Stomach (tissue), 19 donors: ENCODE measurements at places on chromosomes 12 and 14. TPM values are rescaled to one million over a fixed set of nuclear protein-coding genes. Genes with fewer than 3 reads are reported as not detected.

GRCh38 chr14:99659333-99659741 lies 14.4 kb downstream of the HHIPL1 start:
- DNase-seq: peak; percentile 47

DNA sequence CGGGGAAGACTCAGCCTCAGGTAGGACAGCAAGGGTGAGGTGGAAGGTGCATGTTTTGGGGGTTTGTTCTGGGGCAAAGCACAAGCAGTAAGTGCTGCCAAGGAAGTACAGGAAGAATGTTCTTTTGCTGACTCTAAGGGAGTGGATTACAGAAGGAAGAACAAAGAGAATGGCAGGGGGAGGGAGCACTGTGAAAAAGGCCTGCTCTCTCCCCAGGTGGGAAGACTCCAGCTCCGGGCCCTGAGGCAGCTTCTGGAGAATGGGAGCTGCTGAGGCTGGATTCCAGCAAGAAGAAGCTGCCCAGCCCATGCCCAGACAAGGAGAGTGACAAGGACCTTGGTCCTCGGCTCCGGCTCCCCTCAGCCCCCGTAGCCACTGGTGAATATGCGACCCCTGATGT lies 7.0 kb upstream of the PFDN5 start:
- no peak for DNase-seq

- DNase-seq: no peak
Observed at GRCh38 chr14:83255015-83255726, 1721.5 kb upstream of the SEL1L start.

GRCh38 chr14:75238756-75239455 lies 39.7 kb upstream of the FOS start:
- DNase-seq: no peak

GRCh38 chr12:15435597-15435996 lies 113.3 kb downstream of the PTPRO start:
- no peak for DNase-seq

- DNase-seq: no peak
Observed at GRCh38 chr12:52980096-52980649, 26.1 kb upstream of the EIF4B start.

DNA sequence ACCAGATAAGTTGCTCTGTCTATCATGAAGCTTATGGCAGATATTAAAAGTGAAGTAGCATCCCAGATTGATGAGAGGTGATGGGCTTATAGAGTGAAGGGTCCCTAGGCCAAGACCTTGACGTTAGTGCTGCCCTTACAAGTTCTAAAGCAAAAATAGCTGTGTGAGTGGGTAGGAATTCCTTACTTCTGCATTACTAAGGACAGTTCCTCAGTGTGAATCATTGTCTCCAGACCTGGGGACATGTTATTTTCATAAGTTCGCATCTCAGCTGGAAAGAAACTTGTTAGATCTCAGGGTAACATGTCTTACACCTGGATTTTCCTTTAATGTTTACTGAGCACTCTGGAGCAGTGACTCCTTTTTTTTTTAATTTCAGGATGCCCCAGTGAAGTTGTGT lies 28.7 kb downstream of the MAPKAPK5 start:
- DNase-seq: no peak

DNA sequence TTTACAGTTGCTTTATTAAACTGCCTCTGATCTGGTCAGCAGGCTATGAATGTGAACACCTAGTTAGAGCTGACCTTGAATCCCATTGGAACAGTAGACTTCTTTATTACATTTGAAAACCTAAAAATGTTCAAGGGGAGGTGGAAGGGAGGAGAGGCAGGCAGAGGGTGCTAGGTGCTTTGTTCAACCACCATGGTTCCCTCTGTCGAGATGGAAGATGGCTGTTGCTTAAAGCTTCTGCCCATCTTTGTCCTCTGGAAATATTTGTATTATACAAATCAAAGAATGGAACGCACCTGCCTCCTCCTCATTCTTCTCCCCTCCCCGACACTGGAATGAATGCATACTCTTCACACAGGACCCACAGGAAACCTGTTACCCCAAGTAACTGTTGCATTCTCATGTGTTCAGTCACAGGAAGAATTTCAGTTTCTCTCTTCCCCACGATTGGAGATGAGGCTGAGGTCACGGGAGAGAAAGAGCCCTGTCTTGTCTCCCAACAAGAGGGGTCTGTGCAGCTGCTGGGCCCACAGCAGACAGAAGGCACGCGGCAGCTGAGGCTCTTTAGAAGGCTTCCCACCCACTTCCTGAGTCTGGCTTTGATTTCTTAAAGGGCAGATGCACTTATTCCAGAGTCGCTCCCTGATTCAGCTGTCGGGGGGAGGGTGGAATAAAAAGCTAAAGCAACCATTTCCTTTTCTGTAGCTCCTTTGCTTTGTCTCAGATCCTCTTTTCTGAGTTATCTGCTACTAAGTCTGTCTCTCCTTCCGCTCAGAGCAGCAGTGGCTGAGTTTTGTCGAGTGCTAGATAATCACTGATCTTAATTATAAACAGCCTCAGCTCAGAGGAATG lies 217.9 kb upstream of the BTG1 start:
- DNase-seq: peak; percentile 81

DNA sequence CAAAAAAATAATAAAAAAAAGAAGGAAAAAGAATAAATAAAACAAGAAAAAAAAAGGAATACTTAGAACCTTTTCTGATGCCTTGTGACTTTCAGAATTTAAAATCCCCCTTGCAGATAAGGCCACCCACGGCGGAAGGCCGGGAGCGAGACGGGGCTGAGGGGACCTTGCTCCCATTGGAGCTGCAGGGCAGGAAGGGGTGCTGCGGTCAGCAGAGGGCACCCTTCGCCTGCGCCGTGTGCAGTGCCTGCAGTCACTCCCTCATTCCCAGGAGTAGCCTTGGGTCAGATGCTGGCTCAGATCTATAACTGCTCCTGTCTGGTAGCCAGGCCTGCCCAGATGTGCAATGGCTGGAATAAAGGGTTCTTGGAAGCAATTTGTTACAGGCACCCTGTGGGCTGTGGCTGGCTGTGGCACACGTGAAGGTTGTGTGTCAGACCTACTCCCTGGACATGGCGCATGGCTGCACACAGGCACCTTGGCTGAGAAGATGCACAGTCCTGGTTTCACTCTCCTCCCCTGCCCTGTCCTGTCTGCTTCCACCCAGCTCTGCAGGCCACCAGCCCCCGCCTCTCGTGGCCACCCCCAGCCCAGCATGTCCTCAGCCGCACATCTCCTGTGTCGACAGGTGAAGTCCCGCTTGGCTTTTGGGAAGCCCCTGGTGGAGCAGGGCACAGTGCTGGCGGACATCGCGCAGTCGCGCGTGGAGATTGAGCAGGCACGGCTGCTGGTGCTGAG lies 13.4 kb upstream of the ALDH2 start:
- DNase-seq: peak; percentile 89

GRCh38 chr14:100655741-100656085 lies 68.5 kb upstream of the BEGAIN start:
- DNase-seq: no peak

DNA sequence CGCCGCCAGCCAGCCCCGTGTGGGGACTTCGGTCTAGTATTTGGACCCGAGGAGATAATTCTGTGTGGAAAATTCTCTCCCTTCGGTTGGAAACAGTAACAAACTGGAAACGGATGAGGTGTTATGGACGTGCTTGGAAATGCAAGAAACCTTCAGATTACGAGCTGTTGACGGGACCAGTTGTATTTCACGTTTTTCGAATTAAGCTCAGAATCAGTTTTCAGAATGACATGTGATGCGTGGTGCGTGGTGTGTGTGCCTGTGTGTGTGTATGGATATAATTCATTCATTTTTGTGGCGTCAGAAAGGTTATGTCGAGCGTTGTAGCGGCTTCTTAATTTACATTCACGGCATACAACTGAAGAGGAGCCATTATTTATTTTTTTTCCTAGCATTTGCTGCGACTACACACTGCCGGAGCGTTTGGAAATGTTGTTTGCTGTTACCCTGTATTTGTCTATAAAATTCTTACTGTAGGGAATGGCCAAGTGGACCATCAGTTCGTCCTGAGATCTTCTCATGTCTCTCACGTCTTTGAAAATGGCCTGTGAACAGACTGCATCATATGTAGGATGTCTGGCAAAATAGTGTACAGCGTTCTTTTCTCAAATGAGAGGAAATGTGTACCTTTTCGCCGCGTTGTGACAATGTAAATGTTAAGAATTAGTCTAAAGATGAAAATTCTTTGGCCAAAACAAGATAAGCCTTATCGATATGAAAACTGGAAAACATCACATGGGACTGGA lies 1.3 kb downstream of the TRAF3 start:
- peak; percentile 56 for DNase-seq

GRCh38 chr12:25436206-25437030 lies 116.7 kb downstream of the LMNTD1 start:
- peak; percentile 89 for DNase-seq

DNA sequence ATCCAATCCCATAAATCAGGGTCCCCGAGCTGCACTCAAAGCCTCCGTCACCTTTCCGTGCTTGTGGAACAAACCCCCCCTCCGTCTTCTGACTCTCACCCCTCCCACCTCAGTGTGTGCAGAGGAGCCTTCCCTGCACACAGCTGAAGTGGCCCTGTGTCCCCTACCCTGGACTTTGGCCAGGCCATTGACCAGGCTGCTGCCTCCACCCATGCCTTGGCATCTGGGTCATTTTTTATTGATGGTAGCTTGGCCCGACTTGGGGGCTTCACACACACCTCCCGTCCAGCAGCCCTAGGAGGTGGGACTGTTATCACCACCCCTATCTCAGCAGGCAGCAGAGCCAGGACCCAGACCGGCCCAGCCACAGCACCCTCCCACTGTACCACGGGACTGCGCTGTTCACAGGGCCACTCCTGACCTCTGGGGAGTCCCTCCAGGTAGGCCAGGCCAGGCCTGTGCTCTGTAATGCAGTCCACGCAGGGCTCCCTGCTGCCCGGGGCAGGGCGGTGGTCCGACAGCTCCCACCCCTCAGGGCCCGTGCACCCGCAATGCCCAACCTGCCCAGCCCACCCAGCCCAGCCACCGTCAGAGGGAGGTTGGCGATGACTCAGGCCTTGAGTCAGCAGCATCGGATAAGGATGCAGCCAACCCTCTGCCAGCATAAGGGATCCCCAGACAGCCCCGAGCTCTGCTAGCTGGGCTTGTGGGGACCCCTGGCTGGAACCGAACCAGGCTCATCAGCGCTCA lies 9.2 kb upstream of the INF2 start:
- DNase-seq: peak; percentile 77

GRCh38 chr14:90569201-90569600 lies 172.4 kb downstream of the CALM1 start:
- no peak for DNase-seq

DNA sequence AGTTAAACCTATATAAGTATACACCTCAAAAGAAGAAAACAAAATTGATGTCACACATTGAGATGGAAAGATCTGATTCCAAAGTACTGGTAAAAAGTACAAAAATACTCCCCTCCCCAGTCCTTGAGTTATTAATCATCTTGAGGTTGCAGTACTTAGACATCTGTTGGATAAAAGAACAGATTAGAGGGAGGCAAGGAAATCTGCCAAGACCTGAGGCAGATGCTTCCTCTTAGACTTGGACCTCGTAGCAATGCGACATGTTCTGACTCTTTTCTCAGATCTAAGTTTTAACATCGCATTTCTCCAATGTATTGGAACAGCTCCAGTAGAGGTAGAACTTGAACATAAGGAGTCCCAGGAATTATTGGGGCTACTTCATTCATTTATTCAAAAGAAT lies 187.9 kb upstream of the GRIN2B start:
- no peak for DNase-seq

TAS2R9 gene
- total RNA-seq: not detected

GDF3 gene
- not detected for total RNA-seq

SLCO1B3 gene
- not detected for total RNA-seq
